ENCODE measurements at places on chromosomes 13 and 19. TPM values are rescaled to one million over a fixed set of nuclear protein-coding genes. Genes with fewer than 3 reads are reported as not detected.

- H3K27ac ChIP-seq, result peak within 1 kb of the TSS; percentile 86
- H3K4me1 ChIP-seq, result peaks cover 5% of the 10 kb centered on the region
- H3K4me3 ChIP-seq, result no peak within 1 kb of the TSS
Observed at GRCh38 chr19:55476100-55476775, at the start of gene ZNF628. Gene ZNF628, plus strand, starts transcription at chr19:55476617. Its CDS starts 3,294 bp downstream, at chr19:55479911.

FXYD3 gene
- 0.34 TPM for total RNA-seq

DNA sequence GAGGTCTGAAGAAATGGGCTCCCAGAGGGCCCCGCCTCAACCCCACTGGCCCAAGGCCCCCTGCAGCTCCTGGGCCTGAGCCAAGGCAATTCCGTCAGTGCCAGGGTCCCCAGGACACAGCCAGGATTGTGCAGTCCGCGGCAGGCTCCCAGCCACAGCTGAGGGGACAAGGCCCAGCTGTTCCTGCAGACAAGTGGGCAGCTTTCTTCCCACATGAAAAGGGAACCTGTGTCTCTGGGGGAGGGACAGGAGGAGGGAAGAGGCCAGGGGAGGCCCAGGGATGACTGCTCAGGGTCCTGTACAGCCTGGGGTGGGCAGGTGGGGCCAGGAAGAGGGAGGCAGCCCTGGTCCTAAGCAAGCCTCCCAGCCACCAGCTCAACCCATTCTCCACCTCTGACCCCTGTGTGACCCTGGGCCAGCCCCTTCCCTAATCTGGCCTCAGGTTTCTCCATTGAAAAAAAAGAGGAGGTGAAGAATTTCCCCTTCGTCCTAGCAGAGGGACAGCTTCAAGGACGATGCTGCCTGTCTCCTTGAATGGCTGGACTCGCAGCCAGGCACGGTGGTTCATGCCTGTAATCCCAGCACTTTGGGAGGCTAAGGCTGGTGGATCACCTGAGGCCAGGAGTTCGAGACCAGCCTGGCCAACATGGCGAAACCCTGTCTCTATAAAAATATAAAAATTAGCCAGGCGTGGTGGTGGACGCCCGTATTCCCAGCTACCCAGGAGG, 20.5 kb upstream of the VSTM2B start:
- no peaks in the 10 kb centered on the region for H3K27me3 ChIP-seq
- DNase-seq, result no peak
- no peaks in the 10 kb centered on the region for H3K36me3 ChIP-seq
- no peaks in the 10 kb centered on the region for H3K4me1 ChIP-seq
- H3K27ac ChIP-seq, result no peak overlapping the region

GRCh38 chr13:95035311-95036109, 265.7 kb downstream of the ABCC4 start:
- H3K4me1 ChIP-seq, result no peaks in the 10 kb centered on the region
- DNase-seq, result no peak
- H3K4me3 ChIP-seq, result no peak overlapping the region
- H3K27ac ChIP-seq, result no peak overlapping the region

TEX101 gene
- total RNA-seq, result not detected

NBEA gene
- 14.7 TPM for total RNA-seq

DNA sequence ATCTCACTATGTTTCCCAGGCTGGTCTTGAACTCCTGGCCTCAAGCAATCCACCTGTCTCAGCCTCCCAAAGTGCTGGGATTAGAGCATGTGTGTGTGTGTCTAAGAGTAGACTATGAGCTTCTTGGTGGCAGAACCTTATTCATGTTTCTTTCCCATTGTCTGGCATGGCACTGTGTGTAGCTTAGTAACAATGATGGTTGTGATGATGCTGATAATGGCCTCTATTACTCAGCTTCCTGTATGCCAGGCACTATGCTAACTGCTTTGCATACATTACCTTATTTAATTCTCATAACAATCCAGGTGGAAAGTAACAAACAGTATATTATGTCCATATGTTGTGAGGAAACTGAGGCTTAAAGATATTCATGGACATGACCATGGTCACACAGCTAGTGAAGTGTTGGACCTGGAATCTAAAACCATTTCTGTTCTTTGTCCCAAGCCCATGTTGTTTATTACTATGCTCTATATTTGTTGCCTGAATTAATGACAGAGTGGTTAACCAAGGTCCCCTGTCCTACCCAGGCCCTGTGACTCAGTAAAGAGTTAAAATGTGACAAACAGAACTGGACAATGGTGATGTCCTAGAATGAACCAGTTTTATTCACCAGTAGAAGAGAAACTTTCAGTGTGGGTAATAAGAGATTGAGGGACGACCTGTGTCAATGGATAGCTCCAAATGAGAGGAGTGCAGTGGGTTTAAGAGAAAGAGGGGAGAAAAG, 109.6 kb downstream of the KLF5 start:
- H3K4me3 ChIP-seq, result no peak overlapping the region
- DNase-seq, result no peak
- no peaks in the 10 kb centered on the region for H3K27me3 ChIP-seq
- H3K36me3 ChIP-seq, result no peaks in the 10 kb centered on the region

DNA sequence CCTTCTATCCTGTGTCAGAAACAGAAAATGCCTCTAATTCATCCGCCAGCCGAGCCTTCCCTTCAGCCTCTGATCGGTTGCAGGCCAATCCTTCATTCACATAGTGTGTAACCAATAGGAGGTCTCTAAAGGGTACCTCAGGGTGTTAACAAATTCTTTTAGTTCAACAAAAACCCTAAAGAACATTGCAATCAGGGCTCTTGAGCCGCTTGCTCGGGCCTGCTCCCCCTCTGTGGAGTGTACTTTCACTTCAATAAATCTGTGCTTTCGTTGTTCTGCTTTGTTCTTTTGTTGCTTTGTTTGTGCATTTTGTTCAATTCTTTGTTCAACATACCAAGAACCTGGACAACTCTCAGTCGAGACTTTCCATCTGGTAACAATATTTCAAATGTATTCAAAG, 366.5 kb downstream of the KCTD12 start:
- DNase-seq, result no peak
- no peak overlapping the region for H3K4me3 ChIP-seq
- H3K36me3 ChIP-seq, result no peaks in the 10 kb centered on the region
- no peaks in the 10 kb centered on the region for H3K27me3 ChIP-seq
- no peak overlapping the region for H3K27ac ChIP-seq

GRCh38 chr19:2623798-2624197, 78.7 kb downstream of the GNG7 start:
- DNase-seq, result no peak
- no peak overlapping the region for H3K27ac ChIP-seq
- no peaks in the 10 kb centered on the region for H3K27me3 ChIP-seq
- H3K4me1 ChIP-seq, result peaks cover 34% of the 10 kb centered on the region

GRCh38 chr13:60754211-60755090, 357.4 kb downstream of the TDRD3 start:
- no peak for DNase-seq
- no peaks in the 10 kb centered on the region for H3K27me3 ChIP-seq
- H3K4me1 ChIP-seq, result no peaks in the 10 kb centered on the region

LHB gene
- not detected for total RNA-seq

GRCh38 chr13:49374585-49375290, 69.1 kb downstream of the CAB39L start:
- DNase-seq, result no peak
- H3K27me3 ChIP-seq, result no peaks in the 10 kb centered on the region
- H3K4me1 ChIP-seq, result peaks cover 30% of the 10 kb centered on the region
- H3K36me3 ChIP-seq, result no peaks in the 10 kb centered on the region
- H3K4me3 ChIP-seq, result no peak overlapping the region

GRCh38 chr19:1839658-1840540, 8.4 kb downstream of the REXO1 start:
- no peak for DNase-seq
- H3K4me3 ChIP-seq, result no peak overlapping the region
- H3K36me3 ChIP-seq, result no peaks in the 10 kb centered on the region
- H3K4me1 ChIP-seq, result peaks cover 71% of the 10 kb centered on the region
- no peak overlapping the region for H3K27ac ChIP-seq
- no peaks in the 10 kb centered on the region for H3K27me3 ChIP-seq

DNA sequence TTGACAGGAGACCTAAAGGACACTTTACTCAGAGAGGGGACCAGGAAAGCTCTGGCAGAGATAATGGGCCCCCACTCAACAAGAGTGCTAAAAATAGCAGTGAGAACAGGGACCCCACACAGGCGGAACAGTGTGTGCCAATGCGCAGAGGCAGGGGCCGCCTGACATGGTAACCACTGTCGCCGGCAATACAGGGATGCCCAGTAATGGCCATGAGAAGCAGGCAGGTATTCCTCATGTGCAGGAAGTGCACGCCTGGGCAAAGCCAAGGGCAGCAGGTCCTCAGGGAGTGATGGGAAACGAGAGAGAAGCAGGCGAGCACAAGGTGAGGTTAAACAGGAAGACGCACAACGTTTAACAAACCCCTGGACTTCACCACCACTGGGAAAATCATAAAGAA, 757.1 kb downstream of the LIG4 start:
- no peaks in the 10 kb centered on the region for H3K36me3 ChIP-seq
- no peak overlapping the region for H3K27ac ChIP-seq
- H3K4me1 ChIP-seq, result no peaks in the 10 kb centered on the region
- DNase-seq, result no peak
- H3K4me3 ChIP-seq, result no peak overlapping the region

GRCh38 chr13:60397704-60398378, 821 bp downstream of the TDRD3 start:
- H3K4me3 ChIP-seq, result peak overlapping the region; percentile 69
- peaks cover 8% of the 10 kb centered on the region for H3K4me1 ChIP-seq
- H3K36me3 ChIP-seq, result no peaks in the 10 kb centered on the region
- DNase-seq, result peak; percentile 66

ZNF221 gene
- 9.2 TPM for total RNA-seq

SWSAP1 gene
- total RNA-seq, result 3.5 TPM

- no peaks in the 10 kb centered on the region for H3K36me3 ChIP-seq
- H3K27me3 ChIP-seq, result no peaks in the 10 kb centered on the region
- H3K27ac ChIP-seq, result peak overlapping the region; percentile 94
- H3K4me3 ChIP-seq, result peak overlapping the region; percentile 48
Observed at GRCh38 chr19:14433554-14434501, 722 bp downstream of the PKN1 start.

GRCh38 chr19:32287811-32288227, 57.6 kb upstream of the ZNF507 start:
- H3K4me1 ChIP-seq, result no peaks in the 10 kb centered on the region
- H3K36me3 ChIP-seq, result no peaks in the 10 kb centered on the region
- DNase-seq, result peak; percentile 74
- H3K4me3 ChIP-seq, result no peak overlapping the region

GRCh38 chr19:45340232-45340898, at the start of gene KLC3:
Gene KLC3, plus strand, starts transcription at chr19:45340750. Its CDS starts 4,792 bp downstream, at chr19:45345542.
- no peak for DNase-seq
- peaks cover 9% of the 10 kb centered on the region for H3K4me1 ChIP-seq
- no peak within 1 kb of the TSS for H3K27ac ChIP-seq
- no peaks in the 10 kb centered on the region for H3K36me3 ChIP-seq
- H3K4me3 ChIP-seq, result no peak within 1 kb of the TSS

- DNase-seq, result no peak
- no peak overlapping the region for H3K4me3 ChIP-seq
- H3K27ac ChIP-seq, result no peak overlapping the region
- H3K4me1 ChIP-seq, result no peaks in the 10 kb centered on the region
- H3K36me3 ChIP-seq, result no peaks in the 10 kb centered on the region
Observed at GRCh38 chr13:41137951-41138350, 5.3 kb upstream of the KBTBD6 start.

GRCh38 chr19:10502524-10503001, 593 bp downstream of the KEAP1 start:
- DNase-seq, result peak; percentile 96
- H3K27me3 ChIP-seq, result no peaks in the 10 kb centered on the region
- H3K4me1 ChIP-seq, result peaks cover 10% of the 10 kb centered on the region
- no peaks in the 10 kb centered on the region for H3K36me3 ChIP-seq
- H3K27ac ChIP-seq, result peak overlapping the region; percentile 85

KISS1R gene
- total RNA-seq, result not detected
